Stimulated activated CD4-positive, alpha-beta T cell treated with anti-CD3 and anti-CD28 coated beads, Interleukin-12 subunit alpha, Interleukin-12 subunit beta, amount 100 ng/mL, for 4 hours (primary cell): ENCODE measurements at places on chromosomes 5 and 9.

DNA sequence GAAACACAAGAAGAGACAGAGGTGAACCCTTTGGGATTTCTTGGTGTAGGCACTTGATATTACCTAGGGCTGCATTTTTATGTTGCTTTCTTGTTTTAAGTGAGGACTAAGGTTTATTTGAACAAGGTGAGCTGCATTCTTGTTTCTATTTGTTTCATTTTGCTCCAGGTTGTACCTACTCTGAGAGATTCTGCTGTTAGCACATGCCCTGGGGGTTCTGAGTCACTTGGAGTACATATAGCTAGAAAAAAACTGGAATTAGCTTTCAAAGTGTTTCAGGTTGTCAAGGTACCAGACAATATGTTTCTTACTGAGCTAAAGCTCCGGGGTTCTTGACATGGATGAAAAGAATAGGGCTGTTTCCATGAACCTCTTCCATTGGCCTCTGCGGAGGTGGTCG, 299.4 kb downstream of the ICE1 start:
- DNase-seq, result no peak

- DNase-seq, result no peak
Observed at GRCh38 chr5:57317341-57317740, 143.5 kb downstream of the GPBP1 start.

- no peak for DNase-seq
Observed at GRCh38 chr9:135310134-135310533, 169.4 kb upstream of the PPP1R26 start.

DNA sequence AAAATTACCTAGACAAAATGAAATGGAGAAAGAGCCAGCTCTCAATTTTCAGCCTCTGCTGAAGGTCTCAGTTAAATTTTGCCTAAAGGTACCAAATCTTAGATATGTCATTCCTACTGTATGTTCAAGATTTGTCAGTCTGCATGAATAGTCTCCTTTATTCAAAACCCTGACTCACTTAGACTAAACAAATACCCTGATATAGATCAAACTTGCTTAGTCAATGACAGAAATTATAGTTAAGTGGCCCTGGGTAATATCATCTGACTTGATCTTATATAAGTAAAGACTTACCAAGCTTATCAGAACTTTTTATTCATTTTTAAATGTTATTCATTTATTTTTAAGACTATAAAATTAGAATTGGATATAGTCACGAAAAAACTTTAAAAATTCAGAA, 12.2 kb downstream of the MEGF9 start:
- DNase-seq, result no peak

DNA sequence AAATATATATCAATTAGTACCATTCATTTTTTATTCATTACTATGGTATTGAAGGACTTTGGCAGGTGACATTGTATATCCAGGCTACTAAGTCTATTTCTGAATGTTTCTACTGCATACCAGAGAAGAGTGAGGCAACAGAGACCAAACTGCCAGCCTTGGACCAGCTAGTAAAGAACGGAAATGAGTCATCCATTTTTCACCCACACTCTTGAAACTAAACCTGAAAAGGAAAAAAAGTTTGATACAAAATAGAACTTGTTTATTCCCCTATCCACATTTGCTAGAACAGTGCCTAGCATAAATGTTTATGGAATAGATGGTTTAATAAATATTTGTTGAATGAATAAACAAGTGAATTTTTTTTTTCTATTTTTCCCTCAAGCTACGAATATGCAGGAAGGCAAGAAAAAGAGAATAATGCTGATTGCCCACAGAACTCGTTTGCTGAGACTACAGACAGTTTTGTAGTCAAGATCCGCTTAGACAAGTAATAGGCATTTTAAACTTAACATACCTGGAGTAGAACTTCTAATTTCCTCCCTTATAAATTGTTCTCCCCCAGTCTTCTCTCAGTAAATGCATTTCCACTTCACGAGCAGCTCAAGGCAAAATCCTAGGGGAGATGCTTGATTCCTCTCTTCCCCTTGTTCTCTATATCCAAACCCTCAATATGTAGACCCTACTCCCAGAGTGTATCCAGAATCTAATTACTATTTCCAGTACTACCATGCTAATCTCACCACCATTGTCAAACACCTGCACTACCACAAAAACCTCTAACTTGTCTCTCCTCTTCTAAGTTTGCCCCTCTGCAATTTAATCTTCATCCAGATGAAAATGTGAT, 146.2 kb upstream of the RASA1 start:
- DNase-seq, result no peak
